ENCODE measurements at places on chromosomes 2 and 18.

DNA sequence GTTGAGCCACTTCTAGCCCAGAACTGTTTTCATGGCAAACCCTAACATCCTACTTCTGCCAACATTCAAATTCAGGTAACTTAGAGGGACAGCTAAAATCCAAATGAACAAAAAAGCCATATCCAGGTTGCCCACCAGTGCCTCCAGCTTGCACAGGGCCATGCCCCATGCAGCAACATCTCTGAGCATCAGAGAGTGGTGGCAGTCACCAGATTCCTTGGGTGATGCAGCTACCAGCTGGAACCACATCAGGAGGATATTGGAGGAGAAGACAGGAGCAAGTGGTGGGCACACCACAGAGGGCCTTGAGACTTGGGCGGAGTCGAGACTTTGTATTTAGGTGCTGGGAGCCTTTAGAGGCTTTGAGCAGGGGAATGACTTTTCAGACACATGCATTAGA, 50.5 kb downstream of the SDC1 start:
- no peak for DNase-seq

- peak; percentile 28 for DNase-seq
Measured at GRCh38 chr2:226791056-226791486, 8.5 kb downstream of the IRS1 start.

DNA sequence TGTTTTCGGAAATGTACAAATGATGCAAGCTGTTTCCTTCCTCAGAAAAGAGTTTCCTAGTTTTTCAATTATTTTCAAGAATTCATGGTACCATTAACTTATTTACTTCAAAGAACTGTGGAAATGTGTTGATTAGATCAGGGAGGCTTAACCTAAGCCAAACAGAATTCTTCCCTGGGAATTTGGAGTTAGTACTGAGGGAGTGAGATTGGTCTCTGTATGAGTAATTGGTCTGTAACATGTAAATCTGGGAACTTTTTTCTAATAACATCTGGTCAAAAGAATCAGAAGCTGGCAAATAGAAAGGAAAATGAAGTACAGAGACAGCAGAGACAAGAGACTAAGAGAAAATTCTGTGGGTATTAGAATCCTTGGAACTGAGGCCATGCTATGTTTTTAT, 145.8 kb downstream of the BABAM2 start:
- no peak for DNase-seq

GRCh38 chr2:195003881-195004471, 653.0 kb upstream of the SLC39A10 start:
- DNase-seq, result no peak

DNA sequence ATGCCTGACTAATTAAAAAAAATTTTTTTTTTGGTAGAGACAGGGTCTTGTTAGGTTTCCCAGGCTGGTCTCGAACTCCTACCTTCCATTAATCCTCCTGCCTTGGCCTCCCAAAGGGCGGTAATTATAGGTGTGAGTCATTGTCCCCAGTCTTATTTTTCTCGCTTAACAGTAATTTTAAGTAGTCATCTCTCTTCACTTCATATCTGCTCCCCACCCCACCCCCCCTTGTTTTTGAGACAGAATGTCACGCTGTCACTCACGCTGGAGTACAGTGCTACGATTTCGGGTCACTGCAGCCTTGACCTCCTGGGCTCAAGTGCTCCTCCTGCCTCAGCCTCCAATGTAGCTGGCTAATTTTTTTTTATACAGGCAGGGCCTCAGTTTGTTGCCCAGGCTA, 27.7 kb downstream of the RAB10 start:
- DNase-seq, result no peak

DNA sequence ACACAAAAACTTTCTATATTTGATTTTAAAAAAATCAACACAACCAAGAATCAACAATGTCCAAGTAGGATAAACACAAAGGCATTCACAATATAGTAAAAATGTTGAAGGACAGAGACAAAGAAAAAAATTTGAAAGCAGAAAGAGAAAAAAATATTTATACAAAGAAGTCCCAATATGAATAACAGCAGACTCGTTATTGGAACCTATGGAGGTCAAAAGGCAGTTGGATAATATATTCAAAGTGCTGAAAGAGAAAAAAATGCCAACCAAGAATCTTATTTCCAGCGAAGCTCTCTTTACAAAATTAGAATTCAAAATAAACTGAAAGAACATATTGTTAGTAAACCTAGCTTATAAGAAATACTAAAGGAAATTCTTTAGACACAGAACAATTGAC, 859.5 kb downstream of the LRP1B start:
- no peak for DNase-seq

- DNase-seq, result peak; percentile 2
Measured at GRCh38 chr18:33761363-33761762, 183.3 kb downstream of the ASXL3 start.

DNA sequence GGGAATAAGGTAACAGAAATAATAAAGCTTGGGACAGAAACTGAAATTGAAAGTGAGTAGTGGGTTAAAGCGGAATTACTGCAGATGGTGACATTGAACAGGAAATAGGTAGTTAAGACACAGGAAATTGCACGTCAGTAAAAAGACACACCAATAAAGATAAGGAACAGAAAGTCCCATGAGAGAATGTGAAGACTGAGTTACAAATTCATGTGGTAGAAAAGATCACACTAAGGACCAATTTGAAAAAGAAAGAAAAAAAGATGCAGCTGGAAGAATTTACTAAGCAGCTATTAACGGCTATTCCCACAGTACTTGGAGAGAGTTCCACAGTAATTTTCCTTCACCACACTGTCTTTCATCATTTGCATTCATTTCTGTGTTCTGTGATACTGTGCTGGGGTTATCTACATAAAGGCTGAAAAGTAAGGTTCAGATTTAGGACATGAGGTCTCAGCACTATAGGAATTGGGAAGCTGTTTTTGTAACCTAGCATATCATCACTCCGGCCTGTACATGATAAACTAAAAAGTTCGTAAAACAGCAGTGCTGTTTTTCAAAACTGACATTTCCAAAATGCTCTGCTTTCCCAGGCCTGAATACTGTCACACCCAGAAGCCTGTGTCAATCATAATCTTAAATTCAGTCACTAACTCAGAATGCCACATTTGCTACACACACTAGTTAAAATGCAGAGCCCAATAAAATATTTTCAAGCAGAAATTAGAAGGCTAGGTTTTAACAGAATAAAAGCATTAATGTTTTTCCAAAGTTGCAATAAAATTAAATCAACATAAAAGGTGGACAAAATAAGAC, 42.9 kb downstream of the SRBD1 start:
- no peak for DNase-seq

DNA sequence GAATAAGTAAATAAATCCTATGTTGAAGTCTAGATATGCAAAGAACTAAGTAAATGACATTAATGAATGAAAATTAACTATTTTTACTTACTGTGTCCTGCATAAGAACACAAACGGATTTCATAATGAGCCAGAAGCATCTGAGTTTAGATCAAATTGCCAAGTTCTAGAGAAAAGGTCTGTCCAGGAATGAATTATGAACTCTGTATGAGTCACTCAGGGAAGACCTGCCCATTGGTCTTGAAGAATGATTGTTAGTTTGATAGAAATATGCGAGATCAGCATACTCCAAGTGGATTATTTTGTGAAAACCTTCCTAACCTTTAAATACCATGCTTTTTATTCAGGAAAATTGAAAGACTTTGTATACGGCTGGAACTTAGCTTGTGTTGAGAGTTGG, 189.5 kb downstream of the DOK6 start:
- no peak for DNase-seq

DNA sequence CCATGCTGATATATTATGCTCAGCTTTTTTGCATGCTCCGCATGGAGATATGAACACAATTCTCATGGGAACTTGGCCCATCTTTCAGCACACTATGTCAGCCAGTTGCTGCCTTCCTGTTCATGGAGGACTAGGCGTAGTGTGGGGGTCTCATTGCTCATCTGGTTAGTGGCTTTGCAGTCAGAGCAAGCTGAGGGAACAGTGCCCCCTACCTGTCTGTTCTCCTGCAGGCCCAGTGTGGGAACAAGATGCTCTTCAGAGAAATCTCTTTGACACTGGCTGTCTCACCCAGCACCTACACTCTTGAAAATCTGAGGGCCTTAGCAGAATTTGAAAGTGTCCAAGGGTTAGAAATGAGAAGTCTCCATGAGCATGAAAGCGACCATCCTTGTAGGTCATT, 47.1 kb downstream of the SPTBN1 start:
- DNase-seq, result no peak

- no peak for DNase-seq
Measured at GRCh38 chr2:185318271-185318724, 420.3 kb upstream of the FSIP2 start.

GRCh38 chr2:151475071-151475470, 65.4 kb downstream of the RIF1 start:
- DNase-seq, result no peak

- DNase-seq, result no peak
Measured at GRCh38 chr2:120430957-120431356, 85.0 kb downstream of the INHBB start.

DNA sequence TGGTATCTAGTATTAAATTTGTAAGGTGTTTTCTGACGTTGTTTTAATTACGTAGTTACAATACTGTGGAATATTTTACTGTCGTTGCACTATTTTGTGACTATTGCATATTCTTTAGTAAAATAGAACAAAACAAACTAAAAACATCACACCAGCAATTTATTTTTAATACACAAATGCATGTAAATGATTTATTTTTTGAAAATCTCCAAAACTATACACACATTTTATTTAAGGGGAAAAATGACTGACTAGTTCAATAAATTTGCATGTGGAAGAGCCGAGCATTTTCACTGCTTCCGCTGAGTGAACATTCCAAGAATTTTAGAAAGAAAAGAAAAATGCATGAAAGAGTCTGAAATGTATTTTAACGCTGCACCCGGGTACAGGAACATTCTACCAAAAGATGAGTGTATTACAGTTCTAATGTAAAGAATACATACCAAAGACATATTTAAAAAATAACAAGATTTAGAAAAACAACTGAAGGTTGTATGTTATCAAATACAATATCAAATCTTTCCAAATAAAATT, 257.7 kb downstream of the MEIS1 start:
- no peak for DNase-seq

- DNase-seq, result no peak
Measured at GRCh38 chr2:58158481-58158880, 82.6 kb downstream of the FANCL start.

GRCh38 chr2:207503234-207503633, 26.5 kb upstream of the CREB1 start:
- DNase-seq, result no peak

GRCh38 chr2:45404807-45405297, 206.2 kb downstream of the SRBD1 start:
- DNase-seq, result no peak

All from RWPE1 (cell line).